ENCODE measurements at places on chromosomes 13 and 19.

DNA sequence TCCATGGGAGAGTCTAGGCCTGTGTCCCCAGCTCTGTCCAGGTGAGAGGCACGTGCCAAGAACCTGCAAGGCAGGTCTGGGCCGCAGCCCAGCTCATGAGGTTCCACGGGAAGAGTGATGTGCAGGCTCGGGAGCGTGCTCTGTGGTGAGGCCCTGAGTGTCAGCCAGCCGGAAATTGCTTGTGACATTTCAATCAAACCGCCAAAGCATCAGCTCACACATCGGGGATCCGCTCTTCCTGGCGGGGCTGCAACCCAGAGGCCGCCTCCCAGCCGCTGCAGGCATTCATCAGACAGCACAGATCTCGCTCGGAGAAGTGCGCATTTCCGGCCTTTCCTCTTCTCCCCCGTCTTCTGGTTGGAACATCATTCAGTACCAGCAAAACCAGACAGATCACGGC lies 109.3 kb downstream of the KDM4B start:
- DNase-seq, result no peak

DNA sequence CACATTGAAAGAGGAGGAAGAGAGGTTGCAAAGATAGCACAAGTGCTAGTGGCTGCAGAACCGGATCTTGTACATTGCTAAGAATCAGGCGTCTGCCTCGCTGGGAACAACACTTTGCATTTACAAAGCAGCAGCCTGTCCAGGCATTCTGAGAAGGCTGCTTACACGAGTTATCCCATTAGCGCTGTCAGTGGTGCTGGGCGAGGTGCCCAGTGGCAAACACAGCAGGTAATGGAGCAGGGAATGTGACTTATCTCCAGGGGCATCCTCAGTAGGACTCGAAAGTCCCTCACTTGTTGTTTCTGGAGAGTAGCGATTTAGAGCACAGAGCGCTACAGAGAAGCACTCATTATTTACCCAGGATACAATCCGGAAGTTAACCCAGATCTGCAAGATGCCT lies 209.6 kb downstream of the OLFM4 start:
- no peak for DNase-seq

DNA sequence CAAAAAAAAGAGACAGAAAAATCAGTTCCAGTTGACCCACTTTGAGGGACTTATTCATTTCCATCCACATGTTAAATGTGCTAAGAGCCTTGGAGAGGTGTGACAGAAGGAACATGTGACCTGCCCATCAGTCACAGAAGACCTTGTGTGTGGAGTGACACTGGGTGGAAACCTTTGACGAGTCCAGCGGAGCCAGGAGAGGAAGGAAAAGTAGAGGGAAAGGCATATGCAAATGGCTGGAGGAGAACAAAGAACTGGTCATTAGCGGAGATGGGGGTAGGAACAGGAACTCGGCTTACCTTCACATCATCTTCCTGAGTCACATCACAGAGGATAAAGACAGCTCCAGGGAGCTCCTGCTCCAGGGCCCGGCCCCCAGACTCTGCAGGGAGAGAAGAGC lies 2.3 kb downstream of the HSD17B14 start:
- no peak for DNase-seq

- DNase-seq, result no peak
These were observed 321.9 kb upstream of the ZNF507 start for GRCh38 chr19:32023564-32023832.

DNA sequence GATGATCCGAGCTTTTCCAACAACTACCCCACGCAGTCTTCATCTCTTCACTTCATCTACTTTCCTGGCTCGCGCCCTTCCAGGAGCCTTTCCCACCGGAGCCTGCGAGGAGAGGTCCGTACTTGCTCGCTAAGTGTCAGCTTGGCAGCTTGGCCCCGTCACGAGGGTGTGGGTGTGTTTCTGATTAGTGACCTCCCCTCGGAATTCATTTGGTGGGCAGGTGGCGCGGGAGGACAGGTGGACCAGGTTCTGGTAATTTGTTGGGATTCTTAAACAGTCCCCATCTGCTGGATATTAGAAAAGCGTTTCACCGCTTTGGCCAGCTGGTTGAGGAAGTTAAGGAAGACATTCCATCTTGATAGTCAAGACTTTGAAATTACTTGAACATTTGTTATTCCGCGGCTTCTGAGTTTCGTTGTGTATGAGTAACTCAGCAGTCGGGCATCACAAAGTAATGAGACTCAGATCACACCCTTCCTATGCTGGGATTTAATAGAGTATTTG lies 515 bp downstream of the UFM1 start:
- DNase-seq, result peak; percentile 29

DNA sequence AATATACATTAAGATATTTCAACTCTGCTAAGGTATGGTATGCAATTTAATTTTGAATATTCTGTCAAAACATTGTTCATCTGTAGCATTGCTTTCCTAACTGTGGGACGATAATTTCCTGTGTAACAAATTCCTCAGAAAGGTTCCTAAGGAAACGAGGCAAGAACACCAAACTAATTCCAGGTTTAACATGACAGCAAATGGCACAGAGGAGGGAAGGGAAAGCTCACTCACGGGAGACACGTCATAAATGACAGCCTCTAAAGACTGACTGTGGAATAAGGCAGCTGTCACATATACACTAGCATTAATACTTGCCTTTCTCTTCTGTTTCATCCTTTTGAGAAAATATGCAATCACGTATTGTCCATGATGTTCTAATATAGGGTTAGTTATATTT lies 380.6 kb downstream of the LIG4 start:
- DNase-seq, result no peak

- no peak for DNase-seq
These were observed 2.7 kb upstream of the PLIN3 start for GRCh38 chr19:4870025-4870700.

- DNase-seq, result no peak
These were observed 94.0 kb upstream of the PEG3 start for GRCh38 chr19:56934438-56935090.

GRCh38 chr13:98478189-98479129 lies 98.4 kb downstream of the STK24 start:
- no peak for DNase-seq

DNA sequence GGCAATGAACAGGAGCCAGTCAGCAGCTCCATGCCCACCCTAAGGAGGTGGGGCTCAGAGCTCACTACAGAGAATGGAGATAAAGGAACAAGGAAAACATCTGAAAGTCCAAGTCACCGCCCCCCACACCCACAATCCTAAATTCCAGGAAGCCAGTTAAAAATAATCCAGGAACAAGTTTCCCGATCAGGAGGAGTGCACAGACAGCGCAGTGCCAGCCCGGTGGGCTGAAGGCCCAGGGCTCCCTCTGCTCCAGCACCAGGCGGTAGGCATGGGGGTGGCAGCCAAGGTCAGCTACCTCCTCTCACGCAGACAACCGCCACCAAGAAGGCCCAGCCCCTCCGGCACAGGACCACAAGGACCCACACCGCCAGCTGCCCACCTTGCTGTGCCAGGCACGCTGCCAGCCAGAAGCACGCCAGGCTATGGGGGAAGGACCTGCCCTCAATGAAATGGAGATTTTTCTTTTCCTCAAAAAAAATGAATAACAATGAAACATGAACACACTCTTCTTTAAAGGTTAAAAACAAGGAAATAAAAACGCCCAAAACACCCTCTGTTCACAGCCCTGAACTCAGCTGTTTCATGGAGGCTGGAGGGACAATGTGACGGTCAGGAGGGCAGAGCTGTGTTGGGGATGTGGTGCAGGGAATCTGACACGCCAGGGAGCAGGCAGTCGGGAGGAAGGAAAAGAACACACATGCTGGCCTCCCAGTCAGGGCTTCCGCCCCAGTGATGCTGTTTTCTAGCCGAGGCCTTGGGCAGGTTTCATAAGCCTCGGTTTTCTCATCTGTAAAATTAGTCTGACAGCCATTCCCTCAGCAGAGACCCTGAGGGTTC lies 11.0 kb downstream of the STK24 start:
- no peak for DNase-seq

GRCh38 chr19:15091918-15092753 lies 10.1 kb downstream of the OR1I1 start:
- peak; percentile 45 for DNase-seq

- DNase-seq, result no peak
These were observed 107.1 kb downstream of the PAN3 start for GRCh38 chr13:28245465-28245864.

DNA sequence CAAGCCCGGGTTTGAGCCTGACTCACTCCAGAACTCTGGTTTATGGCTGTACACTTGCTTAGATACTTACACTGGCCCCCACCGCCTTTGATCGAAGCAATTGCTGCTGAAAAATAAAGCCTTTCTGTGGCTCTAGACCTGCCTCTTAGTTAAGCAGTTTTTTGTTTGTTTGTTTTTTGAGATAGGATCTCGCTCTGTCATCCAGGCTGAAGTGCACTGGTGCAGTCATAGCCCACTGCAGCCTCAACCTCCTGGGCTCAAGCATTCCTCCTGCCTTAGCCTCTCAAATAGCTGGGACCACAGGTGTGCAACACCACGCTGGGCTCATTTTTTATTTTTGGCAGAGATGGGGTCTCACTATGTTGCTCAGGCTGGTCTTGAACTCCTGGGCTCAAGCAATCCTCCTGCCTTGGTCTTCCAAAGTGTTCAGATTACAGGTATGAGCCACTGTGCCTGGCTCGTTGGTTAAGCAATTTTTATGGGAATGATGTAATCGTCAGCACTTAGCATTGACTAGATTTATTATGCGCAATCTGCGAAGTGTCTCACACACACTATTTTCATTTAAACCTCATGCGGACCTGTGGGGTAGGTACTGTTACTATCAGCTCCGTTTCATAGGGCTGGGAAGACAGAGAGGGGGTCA lies 22.2 kb downstream of the PPP2R1A start:
- DNase-seq, result no peak

GRCh38 chr19:47848823-47849473 lies 10.1 kb upstream of the TPRX2 start:
- DNase-seq, result peak; percentile 17

GRCh38 chr19:16446724-16447368 lies 24.9 kb downstream of the EPS15L1 start:
- peak; percentile 54 for DNase-seq

DNA sequence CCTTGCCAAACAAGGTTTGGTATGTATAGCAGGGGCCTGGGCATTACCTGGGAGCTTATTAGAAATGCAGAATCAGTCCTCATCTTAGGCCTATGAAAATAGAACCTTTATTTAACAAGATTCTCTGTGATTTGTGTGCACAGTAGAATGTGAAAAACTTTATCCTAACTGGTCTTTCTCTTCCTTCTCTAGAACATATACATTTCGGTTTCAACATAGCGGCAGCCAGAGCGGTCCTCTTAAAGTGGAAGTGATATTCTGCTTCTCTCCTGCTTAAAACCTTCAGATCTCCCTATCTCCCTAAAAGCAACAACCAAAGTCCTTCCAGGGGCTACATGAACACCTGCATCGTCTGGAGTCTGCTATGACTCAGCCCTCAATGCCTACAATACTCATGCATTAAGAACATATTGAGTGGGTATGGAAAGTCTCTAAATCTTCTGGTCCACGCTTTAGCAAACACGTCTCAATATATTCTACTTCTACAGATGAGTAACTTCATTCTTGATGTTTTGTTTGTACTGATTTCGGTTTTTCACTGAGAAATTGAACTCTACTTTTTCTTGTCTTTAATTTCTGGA lies 84.5 kb downstream of the SPRY2 start:
- no peak for DNase-seq

GRCh38 chr13:33217256-33217655 lies 68.3 kb downstream of the STARD13 start:
- no peak for DNase-seq

DNA sequence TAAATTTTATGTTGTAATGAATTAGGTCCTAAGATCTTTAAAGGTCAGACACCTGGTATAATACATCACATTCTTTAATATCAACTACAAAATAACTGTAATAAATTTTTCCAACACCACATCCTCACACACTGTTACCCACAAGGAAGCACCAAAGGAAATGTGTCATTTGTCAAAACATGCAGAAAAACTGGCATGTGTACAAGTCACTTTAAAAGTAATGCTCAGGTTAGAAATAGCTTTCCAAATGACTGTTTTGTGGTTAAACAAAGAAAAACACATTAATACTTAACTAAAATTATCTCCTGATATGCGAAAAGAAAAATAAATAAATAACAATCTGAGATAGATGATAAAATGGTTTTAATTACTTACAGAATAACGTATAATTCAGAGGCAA lies 74.7 kb downstream of the MZT1 start:
- DNase-seq, result no peak

- peak; percentile 72 for DNase-seq
These were observed 2.9 kb downstream of the WDR83 start for GRCh38 chr19:12669270-12670158.

DNA sequence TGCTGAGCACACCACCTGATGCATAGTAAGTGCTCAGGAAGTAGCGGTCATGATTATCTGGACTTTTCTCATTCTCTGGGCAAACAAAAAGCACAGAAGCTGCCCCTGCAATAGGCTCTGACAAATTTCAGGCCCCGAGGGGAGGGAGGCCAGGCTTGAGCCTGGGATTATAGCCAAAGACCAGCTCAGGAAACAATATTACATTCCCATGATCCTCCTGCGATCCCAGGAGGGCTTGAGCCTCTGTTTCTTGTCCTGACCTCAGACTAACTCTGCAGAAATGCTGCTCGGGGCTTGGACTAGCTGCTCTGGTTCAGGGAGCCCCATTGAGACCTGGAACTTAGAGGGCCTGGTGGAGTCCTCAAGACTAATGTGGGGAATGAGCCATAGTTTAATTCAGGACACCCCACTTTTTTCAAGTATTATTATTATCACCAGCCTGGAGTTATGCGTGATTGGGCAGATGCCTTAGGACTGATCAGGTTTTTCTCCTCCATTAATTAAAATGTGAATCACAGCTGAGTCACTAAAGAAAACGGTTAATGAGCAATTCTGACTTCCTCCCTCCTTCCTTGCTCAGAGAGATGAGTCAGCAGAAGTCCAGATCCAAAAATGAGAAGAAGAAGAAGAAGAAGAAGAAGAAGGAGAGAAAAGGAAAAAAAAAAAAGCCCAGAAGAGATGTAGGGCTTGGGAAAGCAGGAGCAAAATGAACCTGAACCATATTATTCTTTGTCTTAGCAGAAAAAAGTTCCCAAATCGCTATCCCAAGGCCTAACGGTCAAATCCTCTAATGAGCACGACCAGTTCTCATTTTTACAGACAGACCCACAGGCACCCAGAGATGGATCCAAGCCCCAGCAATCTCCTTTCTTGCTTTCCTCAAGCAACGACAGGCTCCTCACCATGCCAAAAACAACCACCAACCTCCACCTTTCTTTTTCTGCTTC lies 107.2 kb downstream of the CACNA1A start:
- DNase-seq, result no peak

DNA sequence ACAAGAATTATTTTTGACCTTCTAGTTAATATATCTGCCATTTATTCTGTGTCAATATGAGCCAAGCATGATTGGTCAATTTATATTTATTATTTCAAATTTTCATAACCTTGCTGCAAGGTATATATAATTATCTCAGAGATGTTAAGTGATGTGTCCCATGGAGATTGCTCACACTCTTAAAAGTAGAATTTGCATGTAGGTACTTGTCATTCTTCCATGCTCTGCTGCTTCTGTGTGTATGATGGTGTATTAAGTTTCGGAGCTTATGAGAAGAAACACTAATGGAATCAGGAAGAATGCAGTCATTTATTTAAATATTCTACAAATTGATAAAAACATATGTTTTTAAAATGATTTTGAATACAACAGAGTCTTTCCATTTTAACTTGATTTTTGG lies 586.8 kb upstream of the MIR17HG start:
- no peak for DNase-seq
